ENCODE measurements at places on chromosomes 2 and 18. TPM values are rescaled to one million over a fixed set of nuclear protein-coding genes. Genes with fewer than 3 reads are reported as not detected.

- H3K4me1 ChIP-seq, result peaks cover 67% of the 10 kb centered on the region
- no peak overlapping the region for H3K4me3 ChIP-seq
- DNase-seq, result no peak
- no peak overlapping the region for H3K27ac ChIP-seq
These were observed 36.3 kb downstream of the RTN4 start for GRCh38 chr2:55013936-55014335.

DNA sequence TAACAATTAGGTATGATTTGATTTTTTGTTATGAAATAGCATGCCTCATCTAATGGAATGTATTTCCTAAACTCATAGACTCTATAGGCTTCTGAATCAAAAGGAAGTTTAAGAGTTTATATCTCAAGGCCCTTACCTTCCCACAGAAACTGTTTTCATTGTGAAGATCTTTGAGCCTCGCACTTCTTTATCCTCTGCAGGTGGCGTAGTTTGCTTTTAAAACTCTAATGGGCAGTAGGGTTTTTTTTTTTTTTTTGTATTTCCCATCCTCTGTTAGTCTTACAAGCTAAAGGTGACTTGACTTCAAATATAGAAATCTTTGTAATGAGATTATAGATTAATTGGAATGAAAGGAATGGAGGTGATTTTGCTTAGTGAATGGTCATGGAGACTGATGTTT lies 28.3 kb downstream of the DYNC2LI1 start:
- H3K36me3 ChIP-seq, result peaks cover 44% of the 10 kb centered on the region
- no peak overlapping the region for H3K27ac ChIP-seq
- no peak overlapping the region for H3K4me3 ChIP-seq
- no peaks in the 10 kb centered on the region for H3K4me1 ChIP-seq
- no peaks in the 10 kb centered on the region for H3K27me3 ChIP-seq

- no peak for DNase-seq
- no peaks in the 10 kb centered on the region for H3K4me1 ChIP-seq
- no peak overlapping the region for H3K4me3 ChIP-seq
- no peak overlapping the region for H3K27ac ChIP-seq
- no peaks in the 10 kb centered on the region for H3K27me3 ChIP-seq
These were observed 46.8 kb upstream of the SPOPL start for GRCh38 chr2:138454761-138455160.

DNA sequence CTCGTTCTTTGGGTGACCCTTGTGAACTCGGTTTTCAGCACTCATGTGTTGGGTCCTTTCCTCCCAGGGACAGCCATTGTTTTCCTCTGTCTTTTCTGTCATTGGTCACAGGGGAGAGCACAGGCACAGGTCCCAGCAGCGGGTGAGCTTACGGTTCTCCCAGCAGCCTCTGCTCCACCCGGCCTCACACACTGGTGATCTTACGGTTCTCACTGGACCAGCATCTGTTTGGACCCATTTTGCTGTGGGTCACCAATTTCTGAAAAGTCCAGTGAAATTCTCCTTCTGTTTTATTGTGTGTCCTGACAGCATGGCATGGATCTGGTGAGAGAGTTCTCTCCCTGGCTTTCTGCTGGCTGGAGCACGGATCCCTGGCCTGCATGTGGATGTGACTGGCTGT lies 49.8 kb upstream of the ANKRD62 start:
- peaks cover 5% of the 10 kb centered on the region for H3K4me1 ChIP-seq
- no peak overlapping the region for H3K4me3 ChIP-seq
- no peaks in the 10 kb centered on the region for H3K36me3 ChIP-seq

SCN1A gene
- total RNA-seq, result 0.63 TPM

DNA sequence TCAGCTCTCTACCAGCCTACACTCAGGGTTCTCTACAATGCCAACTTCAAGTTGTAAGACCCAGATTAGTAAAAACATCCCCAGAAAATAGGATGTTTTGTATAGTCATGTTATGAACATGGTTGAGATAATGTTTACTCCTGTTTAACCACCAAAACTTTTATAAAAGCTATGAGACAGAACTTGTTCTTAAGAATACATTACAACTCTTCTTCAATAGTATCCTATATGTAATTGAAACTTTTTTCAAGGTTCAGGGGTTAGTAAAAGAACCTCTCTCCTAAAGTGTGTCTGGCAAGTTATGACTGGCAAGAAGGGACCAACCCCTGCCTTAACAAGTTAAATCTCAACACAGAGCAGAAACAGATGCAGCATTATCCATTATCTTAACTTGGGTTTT lies 118.8 kb upstream of the STK17B start:
- no peak for DNase-seq
- peaks cover 79% of the 10 kb centered on the region for H3K4me1 ChIP-seq
- no peaks in the 10 kb centered on the region for H3K27me3 ChIP-seq
- no peak overlapping the region for H3K4me3 ChIP-seq
- peaks cover 4% of the 10 kb centered on the region for H3K36me3 ChIP-seq

DNA sequence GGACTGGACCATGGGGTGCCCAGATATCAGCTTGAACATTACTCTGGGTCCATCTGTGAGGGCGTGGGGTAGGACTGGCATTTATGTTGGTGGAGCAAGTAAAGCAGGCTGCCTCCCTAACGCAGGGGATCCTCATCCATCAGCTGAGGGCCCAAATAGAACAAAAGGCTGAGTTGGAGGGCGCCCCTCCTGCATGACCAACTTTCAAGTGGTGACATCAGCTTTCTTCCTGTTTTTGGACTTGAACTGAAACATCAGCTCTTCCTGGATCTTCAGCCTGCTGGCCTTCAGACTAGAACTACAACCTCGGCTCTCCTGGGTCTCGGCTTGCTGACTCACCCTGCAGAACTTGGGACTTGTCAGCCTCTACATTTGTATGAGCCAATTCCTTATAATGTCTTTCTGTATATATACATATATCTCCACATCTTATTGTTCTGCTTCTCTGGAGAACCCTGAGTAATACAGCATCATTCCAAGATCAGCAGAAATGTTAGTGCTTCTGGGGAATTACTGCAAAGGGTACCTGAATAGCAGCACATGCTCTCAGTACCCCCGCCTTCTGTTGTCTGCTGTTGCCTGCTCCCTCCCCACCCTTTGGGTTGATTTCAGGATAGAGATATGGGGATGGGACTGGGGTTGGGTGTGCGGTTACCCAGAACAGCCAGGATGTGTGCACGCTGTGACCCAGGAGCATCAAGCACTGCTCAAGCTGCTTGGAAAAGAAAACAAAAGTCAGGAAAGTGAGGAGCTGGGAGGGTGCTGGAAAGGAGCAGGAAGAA lies 20.0 kb downstream of the TMEM127 start:
- H3K36me3 ChIP-seq, result no peaks in the 10 kb centered on the region
- H3K4me3 ChIP-seq, result no peak overlapping the region
- no peak for DNase-seq
- peak overlapping the region; percentile 9 for H3K27ac ChIP-seq
- no peaks in the 10 kb centered on the region for H3K27me3 ChIP-seq
- peaks cover 58% of the 10 kb centered on the region for H3K4me1 ChIP-seq

UGT1A5 gene
- total RNA-seq, result not detected

GRCh38 chr2:19547321-19547720 lies 188.9 kb upstream of the OSR1 start:
- no peak for DNase-seq
- no peak overlapping the region for H3K27ac ChIP-seq
- no peak overlapping the region for H3K4me3 ChIP-seq
- peaks cover 8% of the 10 kb centered on the region for H3K27me3 ChIP-seq
- no peaks in the 10 kb centered on the region for H3K4me1 ChIP-seq
- H3K36me3 ChIP-seq, result no peaks in the 10 kb centered on the region

DNA sequence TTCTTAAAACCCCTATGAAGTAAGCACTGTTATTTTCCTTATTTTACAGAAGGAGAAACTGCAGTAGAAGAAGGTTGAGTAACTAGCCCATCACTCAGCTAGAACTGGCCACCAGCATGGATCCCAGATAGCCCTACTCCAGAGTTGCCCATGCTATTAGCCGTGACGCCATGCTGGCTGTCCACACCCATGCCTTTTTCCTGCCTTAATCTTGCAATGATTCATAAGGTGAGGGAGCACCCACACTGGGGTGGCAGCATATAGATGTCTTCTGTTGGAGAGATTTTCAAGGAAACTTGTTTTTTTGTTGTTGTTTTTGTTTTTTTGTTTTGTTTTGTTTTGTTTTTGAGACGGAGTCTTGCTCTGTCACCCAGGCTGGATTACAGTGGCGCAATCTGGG lies 204.1 kb upstream of the HAAO start:
- no peak overlapping the region for H3K27ac ChIP-seq
- H3K4me1 ChIP-seq, result no peaks in the 10 kb centered on the region
- H3K27me3 ChIP-seq, result no peaks in the 10 kb centered on the region
- no peaks in the 10 kb centered on the region for H3K36me3 ChIP-seq

GNAL gene
- 1.1 TPM for total RNA-seq

RESP18 gene
- total RNA-seq, result not detected

Measured in left ventricle myocardium inferior (tissue), 1 donor.